Hypothalamus (tissue), 51 donors: ENCODE measurements at places on chromosomes 2 and 18.

- no peak for DNase-seq
Measured at GRCh38 chr18:62539284-62540165, 16.7 kb downstream of the ZCCHC2 start.

DNA sequence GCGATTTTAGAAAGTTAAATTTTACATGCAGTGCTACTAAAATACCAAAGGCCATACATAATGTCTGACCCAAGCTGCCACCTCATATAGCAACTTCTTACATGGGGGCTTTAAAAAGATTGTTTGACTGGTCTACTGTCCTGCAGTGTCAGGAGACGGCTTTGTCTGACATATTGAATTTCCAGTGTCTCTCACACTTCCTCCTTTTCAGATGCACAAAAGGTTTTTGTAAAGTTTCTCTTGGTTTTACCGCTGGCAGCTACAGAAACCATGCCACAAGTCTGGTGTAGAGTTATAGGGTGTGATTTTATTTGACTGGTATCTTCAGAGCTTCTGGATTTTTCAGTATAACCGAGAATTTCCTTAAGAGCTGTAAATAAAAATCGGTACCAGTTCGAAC is 1.1 kb upstream of the ASAP2 start:
- DNase-seq = no peak

GRCh38 chr2:106350980-106351379 is 117.2 kb downstream of the RGPD3 start:
- DNase-seq = no peak

DNA sequence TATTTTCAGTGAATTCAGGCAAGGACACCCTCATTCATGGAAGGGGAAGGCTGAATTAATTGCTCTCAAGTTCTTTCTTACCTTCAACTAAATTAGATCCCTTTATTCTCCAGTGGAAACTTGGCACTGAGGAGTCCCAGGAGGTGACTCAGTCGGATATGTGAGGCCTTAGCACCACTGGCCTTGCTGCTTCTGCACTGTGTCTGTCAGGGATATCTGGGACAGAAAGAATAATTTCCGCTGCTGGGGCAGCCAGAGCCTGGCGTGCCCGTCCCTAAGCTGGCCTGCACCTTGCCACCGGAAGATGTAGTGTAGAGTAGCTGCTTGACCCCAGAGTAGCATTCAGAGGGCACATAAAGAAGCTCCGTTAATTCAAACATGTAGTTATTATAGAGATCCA is 53.4 kb downstream of the LIMS1 start:
- DNase-seq = peak; percentile 18

DNA sequence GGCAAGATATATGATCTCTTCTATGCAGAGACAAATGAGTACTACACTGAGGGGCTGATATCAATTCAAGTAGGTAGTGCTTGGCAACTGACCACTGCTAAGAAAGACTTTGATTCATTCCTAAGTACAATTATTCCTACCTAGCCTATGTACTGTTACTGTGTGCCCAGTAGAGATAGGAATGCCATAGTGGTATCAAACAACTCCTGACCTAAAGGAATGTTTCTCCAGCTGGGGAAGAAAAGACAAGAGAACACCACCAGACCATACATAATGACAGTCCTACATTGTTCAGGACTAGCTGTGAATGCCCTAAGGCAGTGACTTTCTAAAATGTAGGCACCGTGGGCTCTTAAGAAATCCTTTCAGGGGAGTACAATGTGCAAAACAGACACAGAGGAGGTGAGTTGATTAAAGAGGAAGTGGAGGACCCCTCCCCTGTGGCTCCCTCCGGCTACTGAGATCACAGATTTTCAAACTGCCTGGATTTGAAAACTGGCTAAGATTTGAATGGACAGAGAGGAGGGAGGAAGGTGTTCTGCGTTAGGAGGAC is 89.1 kb downstream of the ANTXR1 start:
- no peak for DNase-seq

- DNase-seq = no peak
Measured at GRCh38 chr2:142136571-142136970, 5.8 kb upstream of the LRP1B start.

DNA sequence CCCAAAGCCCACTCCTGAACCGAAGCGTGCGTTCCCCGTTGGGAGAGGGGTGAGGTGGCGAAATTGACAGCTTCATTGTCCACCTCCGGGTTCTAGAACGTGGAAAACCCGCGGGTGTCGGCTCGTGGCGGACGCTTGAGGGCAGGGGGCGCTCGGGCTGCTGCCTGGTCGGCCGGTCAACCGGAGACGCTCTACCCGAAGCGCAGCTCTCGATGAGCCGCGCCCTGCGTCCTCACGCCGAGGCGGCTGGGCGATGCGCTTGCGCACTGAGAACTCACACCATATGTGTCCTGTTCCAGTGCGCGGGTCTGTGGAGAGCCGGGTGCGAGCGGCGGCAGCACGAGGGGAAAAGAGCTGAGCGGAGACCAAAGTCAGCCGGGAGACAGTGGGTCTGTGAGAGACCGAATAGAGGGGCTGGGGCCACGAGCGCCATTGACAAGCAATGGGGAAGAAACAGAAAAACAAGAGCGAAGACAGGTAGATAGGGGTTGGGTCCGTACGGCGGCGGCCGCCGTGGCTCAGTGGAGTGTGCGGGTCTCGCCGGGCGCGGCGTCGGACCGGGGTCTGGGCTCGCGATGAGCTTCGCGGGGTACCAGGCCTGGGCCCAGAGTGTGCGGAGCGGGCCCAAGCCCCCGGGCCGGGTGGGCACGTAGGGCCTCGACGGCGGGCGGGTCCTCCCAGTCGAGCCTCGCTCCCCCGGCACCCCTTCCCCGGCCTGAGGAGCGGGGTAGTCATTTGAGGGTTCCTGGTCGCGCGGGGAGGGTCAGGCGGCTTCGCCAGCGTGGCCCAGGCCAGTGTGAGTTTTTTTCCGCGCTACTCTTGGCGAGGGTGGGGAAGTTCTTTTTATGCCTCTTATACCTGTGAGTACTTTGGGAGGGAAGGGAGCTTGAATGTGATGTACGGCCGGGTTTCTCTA is at the start of gene EIF5B:
EIF5B (plus strand) TSS at position 277 of the 916 bp plus-strand sequence; CDS start at position 443, 166 bp downstream.
- DNase-seq = peak; percentile 95

- no peak for DNase-seq
Measured at GRCh38 chr18:28366676-28367075, 189.7 kb upstream of the CDH2 start.
